Psoas muscle (tissue), 8 donors: ENCODE measurements at places on chromosomes 16 and 17. TPM values are rescaled to one million over a fixed set of nuclear protein-coding genes. Genes with fewer than 3 reads are reported as not detected.

- DNase-seq = no peak
These were observed 41.9 kb upstream of the RHBDL3 start for GRCh38 chr17:32223703-32224102.

DNA sequence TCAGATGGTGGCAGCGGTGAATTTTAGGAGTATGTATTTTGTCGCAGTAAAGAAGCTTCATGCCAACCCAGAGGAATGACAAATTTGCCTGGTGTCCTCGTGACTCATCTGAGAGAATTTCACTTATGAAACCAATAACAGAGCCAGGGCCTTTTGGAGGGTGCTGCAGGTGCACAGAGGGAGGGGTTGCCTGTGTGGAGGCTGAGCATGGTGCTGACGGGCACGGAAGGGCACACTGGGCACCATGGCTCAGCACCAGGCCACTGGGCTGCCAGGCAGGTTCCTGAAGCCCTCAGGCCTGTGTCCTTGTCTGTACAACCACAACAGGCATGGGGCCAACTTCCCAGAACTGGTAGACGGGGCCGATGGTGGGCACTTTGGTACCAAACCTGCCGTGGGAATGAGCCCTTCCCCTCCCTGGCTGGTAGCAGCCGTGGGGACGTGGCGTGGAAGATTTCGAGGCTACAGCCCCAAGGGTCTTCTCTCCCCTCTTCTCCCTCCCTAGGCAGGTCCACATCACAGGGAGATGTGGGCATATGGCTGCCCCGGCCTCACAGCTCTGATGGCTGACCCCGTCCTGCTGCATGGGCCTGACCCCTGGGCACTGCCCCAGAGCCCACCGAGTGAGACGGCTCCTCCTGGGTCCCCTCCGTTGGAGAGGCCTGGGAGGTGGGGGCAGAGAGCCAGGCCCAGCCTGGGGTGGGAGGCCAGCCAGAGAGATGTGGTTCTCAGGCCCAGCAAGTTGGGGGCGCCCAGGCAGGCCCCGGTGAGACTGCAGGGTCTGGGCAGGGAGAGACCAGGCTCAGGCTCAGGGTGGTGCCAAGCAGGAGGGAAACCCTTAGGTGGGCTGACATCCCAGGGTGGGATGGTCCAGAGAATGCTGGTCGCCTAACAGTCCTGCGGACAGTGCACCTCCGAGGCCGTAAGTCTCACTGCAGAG lies 30.2 kb upstream of the ZNF469 start:
- DNase-seq = peak; percentile 6

DNA sequence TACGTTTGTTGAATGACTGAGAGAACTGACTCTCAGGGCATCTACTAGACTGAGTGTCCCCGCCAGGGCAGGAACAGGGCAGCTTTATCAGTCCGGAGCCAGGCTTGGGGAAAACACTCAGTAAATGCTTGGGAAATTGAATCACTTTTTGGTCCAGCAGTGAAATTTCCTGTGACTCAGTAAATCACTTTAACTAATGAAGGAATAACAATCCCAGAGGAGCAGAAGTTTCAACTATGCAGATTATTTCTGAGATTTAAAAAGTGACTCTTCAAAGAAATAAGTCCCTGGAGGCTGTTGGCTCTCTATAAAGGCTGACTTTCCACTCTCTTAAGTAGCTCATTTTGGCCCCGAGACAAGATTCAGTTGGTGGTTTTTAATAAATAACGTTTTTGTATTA lies 101.8 kb downstream of the FOXL1 start:
- DNase-seq = no peak

DNA sequence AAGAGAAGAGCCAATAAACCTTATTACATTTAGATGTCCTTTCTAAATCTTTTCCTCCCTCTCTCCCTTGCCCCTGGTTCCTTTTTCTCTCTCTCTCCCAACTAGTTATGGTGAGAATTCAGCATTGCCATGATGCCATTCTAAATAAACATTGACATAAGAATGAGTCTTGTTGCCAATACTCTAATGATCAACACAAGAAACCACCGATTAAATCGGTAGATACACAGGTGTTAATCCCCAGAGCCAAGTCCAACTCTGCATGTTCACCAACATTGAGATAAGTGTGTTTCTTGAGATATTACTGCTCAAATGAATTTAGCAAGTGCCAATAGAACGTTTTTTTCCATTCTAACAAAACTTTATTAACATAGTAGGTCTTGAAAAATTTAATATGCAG lies 412.1 kb downstream of the KCNJ2 start:
- DNase-seq = no peak

The TBC1D3B gene
- 4.0 TPM for total RNA-seq

The SLC5A2 gene
- total RNA-seq = not detected

The ITGAD gene
- not detected for total RNA-seq
